Naive thymus-derived CD8-positive, alpha-beta T cell (primary cell): ENCODE measurements at places on chromosomes 13 and 19.
A peak's percentile ranks its signal among the peaks of the same experiment; 100 is the strongest.

DNA sequence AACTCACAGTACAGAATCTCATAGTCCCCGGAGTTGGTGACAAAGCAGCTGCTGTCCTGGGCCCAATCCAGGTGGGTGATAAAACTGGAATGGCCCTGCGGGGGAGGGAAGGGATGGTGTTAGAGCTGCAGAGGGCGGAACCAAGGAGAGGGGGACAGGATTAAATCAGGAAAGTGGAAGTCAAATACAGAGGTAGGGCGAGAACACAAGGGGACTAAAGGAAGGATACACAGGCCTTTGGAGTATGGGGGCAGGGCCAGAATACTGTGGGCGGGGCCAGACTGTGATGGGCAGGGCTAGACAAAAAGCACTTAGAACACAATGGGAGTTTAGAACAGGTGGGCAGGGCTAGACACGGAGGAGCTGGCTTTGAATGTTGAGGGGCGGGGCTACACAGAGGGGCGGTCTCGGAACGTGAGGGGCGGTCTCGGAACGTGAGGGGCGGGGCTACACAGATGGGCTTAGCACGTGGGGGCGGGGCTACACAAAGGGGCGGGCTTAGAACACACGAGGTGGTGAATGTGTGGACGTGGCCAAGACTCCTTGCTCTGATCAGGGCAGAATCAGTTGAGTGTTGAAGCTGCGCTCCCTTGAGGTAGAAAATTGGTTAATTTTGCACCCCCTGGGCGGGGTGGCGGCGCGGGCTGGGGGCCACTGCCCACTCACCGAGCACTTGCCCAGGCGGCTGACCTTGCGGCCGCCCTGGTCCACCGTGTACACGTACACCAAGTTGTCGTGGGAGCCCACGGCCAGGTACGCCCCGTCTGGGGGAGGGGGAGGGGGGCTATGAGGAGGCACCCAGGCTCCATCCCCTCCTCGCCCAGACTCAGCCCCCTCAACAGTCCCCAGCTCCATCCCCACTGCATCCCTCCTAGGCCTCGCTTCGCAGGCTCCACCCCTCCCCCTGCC lies 14.0 kb upstream of the GPR4 start:
- H3K36me3 ChIP-seq: no peaks in the 10 kb centered on the region
- no peak overlapping the region for H3K4me3 ChIP-seq
- no peaks in the 10 kb centered on the region for H3K4me1 ChIP-seq

DNA sequence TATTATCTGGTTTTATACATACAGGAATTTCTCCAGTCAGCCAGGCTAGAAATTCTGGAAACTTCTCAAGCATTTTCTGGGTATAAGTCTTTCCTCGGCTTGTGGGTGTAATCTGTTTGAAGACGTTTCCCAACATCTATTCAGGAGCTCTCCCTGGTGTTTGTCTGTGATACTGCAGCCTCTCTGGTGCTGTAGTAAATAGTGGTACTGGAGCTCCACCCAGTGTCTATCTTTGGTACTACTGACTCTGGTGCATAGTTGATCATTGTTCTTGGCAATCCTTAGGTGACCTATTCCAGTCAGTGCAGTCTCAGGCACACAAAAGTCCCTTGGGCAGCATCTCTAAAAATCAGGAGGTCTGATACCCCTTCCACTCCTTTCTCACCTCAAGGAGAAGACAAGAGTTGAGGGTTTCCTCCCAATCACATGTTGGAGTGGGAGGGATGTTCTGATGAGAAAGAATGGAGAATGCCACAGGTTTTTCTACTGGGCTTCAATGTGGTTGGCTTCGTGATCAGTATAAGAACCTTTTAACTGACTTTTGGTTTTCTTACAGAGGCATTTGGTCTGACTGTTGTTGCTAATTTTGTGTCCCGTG lies 115.5 kb downstream of the CYSLTR2 start:
- peak; percentile 80 for DNase-seq
- no peaks in the 10 kb centered on the region for H3K36me3 ChIP-seq
- peaks cover 3% of the 10 kb centered on the region for H3K4me1 ChIP-seq
- H3K4me3 ChIP-seq: no peak overlapping the region

DNA sequence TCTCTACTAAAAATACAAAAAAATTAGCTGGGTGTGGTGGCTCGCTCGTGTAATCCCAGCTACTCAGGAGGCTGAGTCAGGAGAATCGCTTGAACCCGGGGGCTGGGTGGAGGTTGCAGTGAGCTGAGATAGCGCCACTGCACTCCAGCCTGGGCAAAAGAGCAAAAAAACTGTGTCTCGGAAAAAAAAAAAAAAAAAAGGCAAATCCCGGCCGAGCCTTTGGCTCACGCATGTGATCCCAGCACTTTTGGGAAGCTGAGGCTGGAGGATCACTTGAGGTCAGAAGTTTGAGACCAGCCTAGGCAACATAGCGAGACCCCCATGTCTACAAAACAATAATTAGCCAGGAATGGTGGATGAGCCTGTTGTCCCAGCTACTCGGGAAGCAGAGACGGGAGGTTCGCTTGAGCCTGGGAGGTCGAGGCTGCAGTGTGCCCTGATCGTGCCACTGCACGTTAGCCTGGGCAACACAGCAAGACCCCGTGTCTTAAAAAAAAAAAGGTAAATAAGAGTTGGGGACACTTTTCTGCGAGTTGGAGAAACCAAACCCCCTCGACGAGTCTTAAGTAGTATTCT lies 574 bp upstream of the GPX4 start:
- peak overlapping the region; percentile 76 for H3K4me3 ChIP-seq
- no peaks in the 10 kb centered on the region for H3K27me3 ChIP-seq
- DNase-seq: no peak
- peaks cover 23% of the 10 kb centered on the region for H3K4me1 ChIP-seq
- H3K36me3 ChIP-seq: no peaks in the 10 kb centered on the region
- peak overlapping the region; percentile 37 for H3K27ac ChIP-seq

DNA sequence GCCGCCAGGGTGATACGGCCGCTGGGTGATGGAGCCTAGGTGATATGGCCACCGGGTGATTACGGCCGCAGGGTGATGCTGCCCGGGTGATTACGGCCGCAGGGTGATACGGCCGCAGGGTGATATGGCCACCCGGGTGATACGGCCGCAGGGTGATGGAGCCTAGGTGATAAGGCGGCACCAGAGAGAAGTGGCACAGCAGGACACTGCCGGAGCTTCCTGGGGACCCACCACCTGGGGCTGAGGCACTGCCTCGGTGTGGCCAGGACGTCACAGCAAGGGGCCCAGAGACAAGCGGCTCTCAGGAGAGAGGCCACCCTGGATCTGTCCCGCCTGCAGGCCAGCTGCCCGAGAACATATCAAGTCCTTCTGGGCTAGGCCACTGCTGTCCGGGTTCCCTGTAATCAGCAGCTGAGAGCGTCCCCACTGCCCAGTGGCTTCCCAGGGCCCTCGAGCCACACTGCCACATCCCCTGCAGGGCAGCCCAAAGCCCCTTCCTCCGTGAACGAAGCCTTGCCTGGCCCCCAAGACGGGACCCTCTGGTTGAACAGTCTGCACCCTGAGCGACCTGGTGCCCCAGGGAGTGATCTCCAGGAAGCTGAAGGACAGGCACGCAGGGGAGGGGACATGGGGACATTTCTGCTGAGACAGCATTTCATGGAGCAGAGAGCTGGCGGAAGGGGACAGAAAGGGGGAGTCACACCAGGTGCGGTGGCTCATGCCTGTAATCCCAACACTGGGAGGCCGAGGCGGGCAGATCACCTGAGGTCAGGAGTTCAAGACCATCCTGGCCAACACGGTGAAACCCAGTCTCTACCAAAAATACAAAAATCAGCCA lies 22.1 kb downstream of the ZNF787 start:
- no peaks in the 10 kb centered on the region for H3K36me3 ChIP-seq
- no peak overlapping the region for H3K27ac ChIP-seq
- peaks cover 4% of the 10 kb centered on the region for H3K4me1 ChIP-seq
- no peak overlapping the region for H3K4me3 ChIP-seq

DNA sequence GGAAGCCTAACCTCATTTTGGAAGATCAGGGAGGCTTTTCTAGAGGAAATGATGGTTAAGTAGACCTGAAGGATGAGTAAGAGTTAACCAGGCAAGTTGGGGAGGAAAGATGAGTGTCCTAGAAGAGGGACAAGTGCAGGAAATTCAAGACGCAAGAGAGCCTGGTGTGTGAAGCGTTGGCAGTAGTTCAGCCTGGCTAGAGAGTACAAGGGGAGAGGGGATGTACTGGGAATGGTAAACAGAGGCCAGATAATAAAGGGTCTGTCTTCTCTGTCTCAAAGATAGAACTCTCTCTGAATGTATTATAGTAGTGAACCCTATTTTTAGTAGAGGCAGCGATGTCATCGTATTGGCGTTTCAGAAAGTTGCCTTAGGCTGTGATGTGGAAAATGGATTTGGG lies 9.7 kb downstream of the DPY19L3 start:
- no peak overlapping the region for H3K4me3 ChIP-seq
- H3K27me3 ChIP-seq: no peaks in the 10 kb centered on the region
- DNase-seq: no peak
- H3K27ac ChIP-seq: no peak overlapping the region
- H3K4me1 ChIP-seq: no peaks in the 10 kb centered on the region

GRCh38 chr13:97332742-97333141 lies 101.2 kb upstream of the RAP2A start:
- no peaks in the 10 kb centered on the region for H3K36me3 ChIP-seq
- H3K27me3 ChIP-seq: no peaks in the 10 kb centered on the region
- peaks cover 22% of the 10 kb centered on the region for H3K4me1 ChIP-seq

- H3K36me3 ChIP-seq: no peaks in the 10 kb centered on the region
- DNase-seq: no peak
- H3K27ac ChIP-seq: no peak overlapping the region
- peaks cover 7% of the 10 kb centered on the region for H3K27me3 ChIP-seq
- H3K4me3 ChIP-seq: no peak overlapping the region
- H3K4me1 ChIP-seq: peaks cover 16% of the 10 kb centered on the region
Observed at GRCh38 chr19:7665076-7665475, 3.8 kb upstream of the RETN start.

GRCh38 chr13:48562296-48563066 lies 29.6 kb upstream of the RCBTB2 start:
- H3K4me1 ChIP-seq: peaks cover 12% of the 10 kb centered on the region
- H3K4me3 ChIP-seq: peak overlapping the region; percentile 16
- peak; percentile 56 for DNase-seq
- no peak overlapping the region for H3K27ac ChIP-seq

GRCh38 chr19:56142087-56142787 lies 1.1 kb downstream of the ZNF444 start:
- peak overlapping the region; percentile 85 for H3K27ac ChIP-seq
- no peak for DNase-seq
- H3K4me3 ChIP-seq: peak overlapping the region; percentile 93
- no peaks in the 10 kb centered on the region for H3K27me3 ChIP-seq

DNA sequence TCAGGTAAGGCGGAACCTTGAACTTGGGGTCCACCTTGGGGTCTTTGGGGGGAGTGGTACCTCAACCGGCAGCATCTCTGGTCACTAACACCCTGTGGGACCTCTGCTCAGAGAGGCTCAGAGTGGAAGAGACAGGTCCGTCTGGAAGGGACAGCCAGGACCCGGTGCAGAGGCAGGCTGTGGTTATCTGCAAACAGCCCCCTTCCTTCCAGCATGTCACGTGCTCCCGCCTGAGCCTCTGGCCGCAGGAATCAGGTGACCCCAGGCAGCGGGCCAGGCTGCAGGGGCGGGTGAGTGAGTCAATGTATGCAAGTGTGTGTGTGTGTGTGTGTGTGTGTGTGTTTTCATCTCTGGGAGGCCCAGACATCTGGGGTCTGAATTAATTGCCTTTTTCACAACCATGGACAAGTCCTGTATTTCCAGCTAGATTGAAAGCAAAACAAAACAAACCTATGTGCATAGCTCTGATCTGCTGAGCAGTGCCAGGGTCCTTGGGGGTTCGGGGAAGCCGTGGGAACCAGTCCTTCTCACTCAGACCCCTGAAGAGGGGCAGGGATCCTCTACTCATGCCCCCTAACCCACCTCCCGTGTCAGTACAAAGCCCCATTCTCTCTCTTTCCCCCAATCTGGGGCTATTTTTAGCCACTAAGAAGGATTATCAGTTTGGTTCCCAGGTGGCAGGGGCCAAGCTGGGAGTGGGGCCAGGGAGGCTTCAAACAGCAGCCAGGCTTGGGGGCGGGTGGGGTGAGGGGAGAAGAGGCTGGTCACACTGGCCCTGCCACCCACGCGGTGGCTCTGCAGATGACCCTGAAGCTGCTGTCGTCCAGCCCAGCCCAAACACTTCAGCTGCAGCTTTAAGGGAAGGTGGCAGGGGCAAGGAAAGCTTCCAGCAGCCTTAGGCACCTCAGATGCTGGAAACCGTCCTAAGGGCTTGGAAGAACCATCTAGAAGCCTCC lies 31.4 kb downstream of the CERS4 start:
- H3K27me3 ChIP-seq: no peaks in the 10 kb centered on the region
- peak overlapping the region; percentile 93 for H3K27ac ChIP-seq
- DNase-seq: peak; percentile 29
- peak overlapping the region; percentile 55 for H3K4me3 ChIP-seq

GRCh38 chr13:59793107-59793506 lies 370.6 kb downstream of the DIAPH3 start:
- H3K27me3 ChIP-seq: no peaks in the 10 kb centered on the region
- DNase-seq: no peak
- H3K4me3 ChIP-seq: no peak overlapping the region
- H3K4me1 ChIP-seq: no peaks in the 10 kb centered on the region
- no peak overlapping the region for H3K27ac ChIP-seq

GRCh38 chr19:18800636-18801035 lies 9.5 kb upstream of the COMP start:
- H3K4me1 ChIP-seq: peaks cover 3% of the 10 kb centered on the region
- no peaks in the 10 kb centered on the region for H3K36me3 ChIP-seq
- DNase-seq: no peak
- no peak overlapping the region for H3K4me3 ChIP-seq
- H3K27ac ChIP-seq: no peak overlapping the region

DNA sequence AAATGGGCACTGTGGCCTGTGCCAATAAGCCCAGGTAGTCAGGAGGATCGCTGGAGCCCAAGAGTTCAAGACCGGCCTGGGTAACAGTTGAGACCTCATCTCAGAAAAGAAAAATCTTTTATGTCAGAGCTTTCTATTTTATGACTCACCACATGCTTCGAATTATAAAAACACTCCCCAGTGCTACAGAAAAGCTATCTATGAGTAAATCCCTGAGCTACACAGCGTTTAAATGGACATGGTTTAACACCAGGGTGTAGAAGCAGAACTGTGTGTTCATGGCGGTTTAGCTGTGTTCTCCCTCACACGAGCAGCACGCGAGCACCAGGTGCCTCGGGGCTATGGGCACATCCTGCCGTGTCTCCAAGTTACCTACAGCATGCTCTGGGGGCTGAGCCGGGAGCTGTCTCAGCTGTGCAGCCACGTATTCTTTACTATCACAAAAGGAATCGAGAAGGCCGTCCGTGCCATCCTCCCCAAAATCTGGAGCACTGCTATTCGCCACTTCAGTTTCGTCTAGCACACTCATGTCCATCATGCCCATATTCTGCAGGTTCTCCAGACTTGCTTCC lies 6.7 kb downstream of the SAFB2 start:
- peaks cover 20% of the 10 kb centered on the region for H3K36me3 ChIP-seq
- no peak overlapping the region for H3K27ac ChIP-seq
- no peaks in the 10 kb centered on the region for H3K27me3 ChIP-seq
- H3K4me3 ChIP-seq: no peak overlapping the region
- no peak for DNase-seq
